Right ventricle myocardium inferior (tissue), 1 donor: ENCODE measurements at places on chromosomes 7 and 10. TPM values are rescaled to one million over a fixed set of nuclear protein-coding genes. Genes with fewer than 3 reads are reported as not detected.

GRCh38 chr10:104109908-104110662 is 11.9 kb upstream of the SFR1 start:
- DNase-seq = no peak

DNA sequence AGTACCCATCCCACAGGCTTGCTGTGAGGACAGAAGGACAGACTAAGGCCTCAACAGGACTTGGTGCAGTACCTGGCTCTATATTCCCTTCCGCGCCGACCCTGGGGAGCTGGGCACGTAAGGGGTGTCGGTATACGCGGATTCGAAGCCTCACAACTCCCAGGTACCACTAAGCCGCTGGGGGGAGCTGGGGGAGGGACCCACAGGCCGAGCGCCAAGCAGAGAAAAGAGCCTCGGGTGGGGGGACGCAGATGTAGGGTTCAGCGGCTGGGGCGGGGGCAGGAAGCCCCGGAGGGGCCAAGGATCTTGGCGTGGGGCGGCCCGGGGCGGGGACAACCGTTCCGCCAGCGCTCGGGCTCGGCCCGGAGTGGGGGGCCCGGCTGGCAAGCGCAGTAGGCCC is 126.4 kb upstream of the ZNF746 start:
- DNase-seq = no peak

DNA sequence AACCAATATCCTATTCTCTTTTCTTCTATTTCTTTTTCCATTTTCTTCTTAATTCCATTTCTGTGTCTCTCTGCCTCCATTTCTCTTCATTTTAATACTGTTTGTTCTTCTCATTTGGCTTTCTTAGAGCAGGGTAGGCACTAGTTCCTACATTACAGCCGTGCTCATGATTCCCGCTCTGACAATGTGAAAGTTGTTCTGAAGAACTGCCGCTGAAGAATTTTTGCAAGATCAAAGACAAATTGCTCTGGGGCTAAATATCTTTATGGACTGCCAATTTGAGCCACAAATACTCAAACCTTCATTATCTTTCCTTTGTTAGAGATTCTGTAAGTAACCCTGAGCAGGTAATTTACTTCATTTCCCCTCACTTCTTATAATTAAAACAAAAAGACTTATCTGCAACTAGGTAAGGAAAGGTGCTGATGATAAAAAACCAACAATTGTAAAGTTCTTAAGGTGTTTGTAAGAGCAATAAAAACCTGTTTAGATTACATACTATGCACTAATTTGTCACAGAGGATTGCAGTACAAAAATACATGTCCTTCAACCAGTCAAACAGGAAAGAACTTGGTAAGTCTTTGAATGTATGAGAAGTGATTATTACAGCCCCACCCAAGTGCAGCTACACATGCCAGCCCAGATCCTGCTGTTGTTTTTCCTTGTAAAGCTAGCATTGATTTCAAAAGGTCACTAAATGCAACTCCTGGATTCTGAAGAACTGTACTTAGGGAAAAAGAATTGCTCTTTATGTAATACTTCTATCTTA is 127.5 kb downstream of the COL28A1 start:
- no peak for DNase-seq

GRCh38 chr10:34430685-34431084 is 384.4 kb downstream of the PARD3 start:
- DNase-seq = no peak

DNA sequence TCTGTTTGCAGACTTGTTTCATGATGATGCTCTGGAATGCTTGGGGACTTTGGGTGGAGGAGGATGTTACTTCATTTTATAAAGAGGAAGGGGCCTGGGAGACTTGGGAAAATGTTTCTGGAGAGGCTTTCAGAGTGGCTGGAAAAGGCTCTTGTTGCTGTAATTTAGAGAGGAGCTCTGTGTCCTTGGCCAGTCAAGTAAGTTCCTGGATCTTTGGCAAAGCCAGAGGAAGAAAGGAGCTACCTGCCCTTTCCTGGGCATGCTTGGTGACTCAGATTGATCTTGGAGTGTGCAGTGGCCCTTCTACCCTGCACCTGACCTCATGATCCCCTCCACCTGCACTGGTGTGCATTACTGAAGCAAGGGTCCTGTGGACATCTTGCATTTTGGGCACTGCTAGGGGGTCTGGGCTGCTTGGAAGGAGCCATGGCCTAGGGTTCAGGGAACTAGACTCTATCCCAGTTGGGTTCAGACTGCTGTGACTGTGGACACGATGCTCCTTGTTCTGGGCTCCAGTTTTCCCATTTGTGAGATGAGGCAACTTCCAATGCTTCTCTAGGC is 56.1 kb downstream of the ADCYAP1R1 start:
- DNase-seq = no peak

DNA sequence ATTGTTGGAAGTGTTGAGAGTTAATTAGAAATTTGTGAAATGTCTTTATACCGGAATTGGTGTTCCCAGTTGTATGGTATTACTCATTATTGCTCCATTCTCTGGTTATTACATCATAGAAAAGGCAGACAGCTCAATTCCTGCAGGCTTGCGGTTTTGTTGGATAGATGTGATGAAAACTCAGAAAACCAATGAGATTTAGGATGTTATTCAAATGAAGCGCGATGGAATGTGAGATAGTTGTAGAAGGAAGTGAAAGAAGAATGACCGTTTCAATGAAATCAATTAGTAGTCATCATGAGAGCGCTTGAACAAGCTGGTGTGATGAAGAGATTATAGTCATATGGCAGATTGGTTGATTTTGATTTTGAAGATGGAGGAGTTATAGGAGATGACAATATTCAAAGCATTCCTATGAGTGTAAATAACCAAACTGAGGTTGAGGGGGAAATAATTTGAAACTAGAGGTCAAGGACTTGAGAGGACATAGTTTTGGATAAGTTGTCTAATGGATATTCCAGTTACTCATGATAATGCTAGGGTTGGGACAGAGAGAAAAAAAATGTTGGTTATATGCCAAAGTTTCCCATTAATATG is 991.5 kb downstream of the NRG3 start:
- DNase-seq = no peak

DNA sequence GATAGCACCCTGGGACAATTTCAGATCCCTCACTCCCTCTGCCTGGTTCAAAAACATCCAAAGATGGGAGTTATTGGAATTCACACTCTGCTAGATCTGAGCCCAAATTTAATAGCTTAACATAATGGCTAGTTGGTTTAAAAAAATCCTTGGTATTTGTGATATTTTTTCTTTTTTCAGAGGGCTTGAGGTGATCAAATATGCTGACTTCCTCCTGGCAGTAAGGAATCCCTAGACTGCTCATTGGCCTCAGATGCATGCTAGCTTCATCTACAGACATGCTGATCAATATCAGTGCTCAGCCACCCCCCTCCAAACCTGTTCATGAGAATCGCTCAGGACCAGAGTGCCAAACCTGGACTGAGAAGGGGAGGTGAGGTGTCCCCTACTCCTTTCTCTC is 74.7 kb upstream of the PLPP4 start:
- no peak for DNase-seq

GRCh38 chr7:24965831-24966708 is 13.9 kb downstream of the OSBPL3 start:
- DNase-seq = no peak

DNA sequence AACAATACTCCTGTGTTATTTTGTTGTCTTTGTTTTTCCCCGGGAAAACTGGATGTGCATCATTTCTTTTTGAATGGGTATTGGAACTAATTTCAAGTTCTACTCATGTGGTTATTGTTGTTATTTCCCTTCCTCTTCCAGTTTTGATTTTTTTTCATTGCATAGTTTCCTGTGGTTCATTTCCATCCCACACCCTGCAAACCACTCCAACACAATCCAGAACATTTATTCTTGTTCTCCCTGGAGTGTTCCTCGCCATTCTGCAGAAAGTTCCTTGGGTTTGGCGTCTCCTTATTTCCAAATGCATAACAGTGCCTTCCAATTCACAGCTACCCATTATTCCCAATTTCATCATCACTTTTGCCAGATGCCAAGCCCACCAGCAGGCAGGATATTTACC is 775.1 kb downstream of the TNS3 start:
- no peak for DNase-seq

Gene LIPK
- total RNA-seq = not detected

Gene EN2
- total RNA-seq = 0.11 TPM

Gene PHF14
- 16.0 TPM for total RNA-seq

Gene CDK14
- 26.3 TPM for total RNA-seq
